Activated T-cell treated with anti-CD3 and anti-CD28 coated beads, Interleukin-2, amount 50 U/mL, for 24 hours (primary cell): ENCODE measurements at places on chromosomes 7 and 10.
A peak's percentile ranks its signal among the peaks of the same experiment; 100 is the strongest.

DNA sequence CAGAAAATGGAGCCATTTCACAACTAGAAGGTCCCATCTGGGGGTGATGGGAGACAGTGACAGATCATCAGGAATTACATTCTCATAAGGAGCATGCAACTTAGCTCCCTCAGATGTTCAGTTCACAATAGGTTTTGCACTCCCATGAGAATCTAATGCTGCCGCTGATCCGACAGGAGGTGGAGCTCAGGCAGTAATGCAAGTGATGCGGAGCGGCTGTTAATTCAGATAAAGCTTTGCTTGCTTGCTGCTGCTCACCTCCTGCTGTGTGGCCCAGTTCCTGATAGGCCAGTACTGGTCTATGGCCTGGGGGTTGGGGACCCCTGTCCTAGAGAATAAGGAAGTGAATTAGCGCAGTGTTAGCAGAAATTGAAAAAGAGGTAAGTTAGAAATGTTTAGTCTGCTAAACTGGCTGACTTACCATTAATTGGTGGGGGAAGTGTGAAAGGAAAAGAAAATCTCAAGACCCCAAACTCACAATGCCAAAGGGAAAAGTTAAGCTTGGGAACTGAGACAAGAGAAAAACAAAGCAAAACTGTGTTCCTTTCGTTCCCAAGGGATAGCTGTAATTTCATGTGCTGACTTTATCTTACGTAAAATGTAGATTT is 76.4 kb downstream of the LYZL2 start:
- no peak for DNase-seq

DNA sequence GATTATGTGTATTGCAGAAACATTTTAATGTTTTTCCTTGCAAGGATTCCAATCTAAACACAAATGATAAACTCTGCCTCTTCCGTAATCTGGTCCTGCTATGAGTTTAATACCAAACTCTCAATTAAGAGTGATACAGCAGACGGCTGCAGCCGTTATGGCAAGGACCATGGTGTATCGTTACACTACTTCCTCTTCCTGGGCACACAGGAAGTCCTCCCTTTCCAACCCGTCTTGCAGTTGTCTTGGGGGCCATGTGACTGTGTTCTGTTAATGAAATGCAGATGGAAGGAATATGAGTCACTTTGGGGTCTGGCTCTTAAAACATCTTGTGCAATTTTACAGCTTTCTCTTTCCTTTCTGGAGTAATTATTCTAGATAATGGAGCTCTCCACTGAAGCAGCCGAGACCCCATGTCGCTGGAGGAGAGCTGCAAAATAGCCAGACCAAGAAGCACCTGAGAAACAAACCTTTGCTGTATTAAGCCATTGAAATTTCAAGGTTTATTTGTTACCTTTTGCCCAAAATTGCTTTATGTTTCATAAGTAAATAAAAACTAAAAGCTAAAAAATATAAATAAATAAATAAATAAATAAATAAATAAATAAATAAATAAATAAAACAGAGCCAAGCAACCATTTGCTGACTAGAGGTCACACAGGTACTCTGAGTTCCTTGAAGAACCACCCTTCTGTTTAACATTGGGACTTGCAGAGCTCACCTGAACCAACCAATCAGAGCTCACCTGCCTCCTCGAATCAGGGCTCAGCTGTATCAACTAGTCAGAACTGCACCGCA is 74.7 kb downstream of the FRMPD2 start:
- DNase-seq: no peak

DNA sequence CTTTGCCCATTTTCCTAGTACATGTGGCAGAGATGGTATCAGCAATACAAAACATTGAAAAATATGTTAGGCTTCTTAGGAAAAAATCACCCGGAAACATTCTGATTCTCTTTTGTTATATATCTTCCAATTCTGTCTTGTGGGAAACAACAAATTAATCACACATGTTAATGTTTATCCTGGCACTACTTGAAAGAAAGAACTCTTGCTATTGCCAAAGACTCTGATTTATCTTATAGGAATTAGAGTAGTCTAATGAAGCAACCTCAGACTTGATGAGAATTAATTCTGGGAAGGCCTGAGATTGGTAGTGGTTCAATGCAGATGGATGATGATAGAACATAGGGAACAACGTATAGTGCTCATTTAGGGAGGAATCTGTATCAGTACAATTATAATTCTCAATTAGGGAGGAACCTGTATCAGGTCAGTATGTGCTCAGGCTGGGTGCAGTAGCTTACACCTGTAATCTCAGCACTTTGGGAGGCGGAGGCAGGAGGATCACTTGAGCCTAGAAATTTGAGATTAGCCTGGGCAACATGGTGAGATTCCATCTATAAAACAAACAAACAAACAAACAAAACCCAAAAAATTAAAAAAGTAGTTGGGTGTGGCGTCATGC is 50.7 kb downstream of the TAS2R16 start:
- DNase-seq: no peak

- no peak for DNase-seq
Observed at GRCh38 chr10:2079603-2080078, 342.3 kb upstream of the ADARB2 start.

DNA sequence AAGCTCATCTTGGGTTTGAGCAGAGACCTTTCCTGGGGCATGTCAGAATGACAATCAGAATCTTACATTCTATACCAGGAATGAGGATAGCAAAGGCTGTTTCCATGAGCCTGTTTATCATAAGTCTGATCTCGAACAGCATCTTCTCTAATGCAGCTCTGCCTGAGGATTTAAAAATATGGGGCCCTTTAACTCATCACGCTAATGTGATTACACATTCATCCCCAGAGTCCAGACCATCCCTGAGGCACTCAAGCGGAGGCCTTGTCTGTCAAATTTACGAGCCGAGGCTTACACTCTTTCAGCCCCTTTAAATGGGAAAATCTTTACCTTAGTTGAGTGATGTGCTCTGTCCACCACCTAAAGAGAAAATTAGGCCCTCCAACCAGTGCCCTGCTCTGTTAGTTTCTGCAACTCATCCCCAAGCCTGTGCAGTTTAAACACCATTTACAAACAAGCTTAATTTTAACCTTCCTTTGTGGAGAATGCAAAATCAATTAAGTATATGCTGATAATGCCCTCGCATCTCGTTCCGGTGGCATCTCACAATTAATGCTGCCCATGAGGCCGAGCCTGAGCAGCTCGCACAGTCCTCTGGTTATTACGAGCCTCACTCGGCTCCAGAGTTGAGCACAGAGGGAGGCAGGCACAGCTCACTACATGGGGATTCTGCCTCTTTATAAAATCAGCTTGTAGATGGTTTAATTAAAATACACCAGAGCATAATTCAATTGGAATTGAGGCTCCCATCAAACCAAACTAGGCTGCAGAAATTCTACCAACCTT is 16.0 kb downstream of the CHST15 start:
- no peak for DNase-seq

DNA sequence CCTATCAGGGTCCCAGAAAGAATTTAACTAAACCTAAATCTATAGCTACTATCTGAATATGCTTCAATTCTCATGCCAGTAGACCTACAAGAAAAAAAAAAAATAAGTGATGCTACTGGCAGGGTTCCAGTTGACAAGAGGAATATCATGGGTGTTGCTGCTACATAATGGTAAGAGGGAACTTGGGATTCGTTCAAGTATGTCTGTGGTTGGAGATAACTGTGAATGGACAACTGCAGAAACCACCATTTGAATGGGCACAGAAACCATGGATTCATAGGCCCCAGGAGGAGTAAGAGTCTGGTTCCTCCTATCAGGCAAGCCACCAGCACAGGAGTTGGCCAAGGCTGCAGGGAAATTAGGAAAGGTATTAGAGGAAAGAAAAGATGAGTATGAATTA is 287.6 kb upstream of the HGF start:
- no peak for DNase-seq

- no peak for DNase-seq
Observed at GRCh38 chr10:8435186-8436055, 380.9 kb downstream of the GATA3 start.

GRCh38 chr7:70751895-70752294 is 380.0 kb upstream of the GALNT17 start:
- DNase-seq: no peak

DNA sequence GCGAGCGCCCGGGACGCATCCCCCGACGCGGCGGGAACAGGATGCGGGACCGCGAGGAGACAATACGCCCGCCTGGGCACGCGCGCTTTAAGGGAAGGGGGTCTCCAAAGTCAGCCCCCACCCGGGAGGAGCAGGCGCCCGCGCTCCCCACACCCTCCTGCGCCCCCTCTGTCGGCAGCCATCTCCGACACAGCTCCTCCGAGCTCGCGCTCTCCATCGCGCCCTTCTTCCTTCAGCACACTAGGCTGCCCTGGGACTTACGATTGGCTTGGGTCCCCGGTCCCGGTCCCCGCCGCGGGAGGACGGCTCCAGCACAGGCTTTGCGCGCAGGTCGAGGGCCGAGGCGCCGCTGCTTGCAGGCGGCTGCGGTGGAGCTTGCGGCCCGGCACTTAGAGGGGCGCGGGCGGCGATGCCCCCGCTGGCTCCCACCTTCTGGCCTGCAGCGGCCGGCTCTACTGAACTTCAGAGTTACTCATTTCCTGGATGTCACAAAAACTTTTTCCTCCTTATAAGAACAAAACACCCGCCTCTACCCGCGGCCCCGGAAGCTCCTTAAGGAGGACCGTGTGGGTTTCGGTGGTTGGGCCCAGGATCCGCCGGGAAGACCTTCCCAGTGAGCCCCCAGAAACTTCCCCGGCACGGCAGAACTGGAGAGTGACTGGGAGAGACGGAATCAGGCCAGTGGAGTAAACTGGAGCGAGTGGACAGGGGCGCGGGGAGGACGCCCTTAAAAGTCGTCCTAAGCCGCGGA is at the start of gene ITPRIP:
ITPRIP (minus strand) TSS at position 481 of the 751 bp plus-strand sequence. CDS start 22,414 bp downstream, outside the sequence.
- DNase-seq: peak; percentile 86
